Fibroblast of the aortic adventitia (primary cell): ENCODE measurements at places on chromosomes 13 and 19. TPM values are rescaled to one million over a fixed set of nuclear protein-coding genes. Genes with fewer than 3 reads are reported as not detected.

Gene JSRP1
- total RNA-seq: 0.27 and 0.74 TPM in 2 replicates

Gene KASH5
- total RNA-seq: not detected in 2 replicates

Gene ZNF667
- total RNA-seq: 3.1 and 8.9 TPM in 2 replicates

Gene KDELR1
- 23.7 and 140 TPM in 2 replicates for total RNA-seq

Gene ZNF701
- total RNA-seq: 8.4 and 12.6 TPM in 2 replicates

Gene PTGIR
- 11.4 and 23.2 TPM in 2 replicates for total RNA-seq

Gene YJEFN3
- 0.45 and 1.4 TPM in 2 replicates for total RNA-seq

DNA sequence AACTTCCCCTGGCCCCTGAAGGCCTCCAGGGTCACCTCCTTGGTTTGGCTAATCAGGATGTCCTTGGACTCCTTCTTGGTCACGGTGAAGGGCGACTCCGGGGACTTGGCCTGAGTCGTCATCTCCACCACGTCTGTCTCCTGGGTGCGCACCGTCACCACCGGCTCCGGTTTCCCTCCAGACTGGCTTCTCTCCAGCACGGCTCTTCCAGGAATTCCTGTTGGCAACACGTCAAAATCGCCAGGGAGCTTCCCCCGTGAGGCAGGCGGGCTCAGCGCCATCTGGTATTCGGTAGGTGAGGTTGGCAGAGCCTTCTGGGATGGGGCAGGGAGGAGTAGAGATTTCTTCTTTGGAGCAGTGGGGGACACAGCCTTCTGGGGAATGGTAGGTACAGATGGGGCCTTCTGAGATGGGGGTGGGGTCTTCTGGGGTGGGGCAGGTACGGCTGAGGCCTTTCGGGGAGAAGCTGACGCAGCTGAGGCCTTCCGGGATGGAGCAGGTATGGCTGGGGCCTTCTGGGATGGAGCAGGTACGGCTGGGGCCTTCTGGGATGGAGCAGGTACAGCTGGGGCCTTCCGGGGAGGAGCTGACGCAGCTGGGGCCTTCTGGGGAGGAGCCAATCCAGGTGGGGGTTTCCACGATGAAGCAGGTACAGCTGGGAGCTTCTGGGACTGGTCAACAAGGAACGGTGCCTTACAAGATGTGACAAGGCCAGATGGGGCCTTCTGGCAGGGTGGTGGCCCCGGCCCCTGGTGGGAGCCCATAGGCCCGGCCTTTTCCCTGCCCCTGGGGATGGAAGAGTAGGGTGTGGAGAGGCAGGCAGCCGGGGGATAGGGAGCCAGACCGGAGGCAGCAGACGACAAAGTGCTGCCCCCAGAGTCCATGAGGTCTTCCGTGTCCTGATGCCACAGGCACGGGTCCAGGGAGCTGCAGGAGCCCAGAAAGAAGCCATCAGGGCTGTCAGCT, 3.8 kb downstream of the GARIN5B start:
- no peak for DNase-seq

DNA sequence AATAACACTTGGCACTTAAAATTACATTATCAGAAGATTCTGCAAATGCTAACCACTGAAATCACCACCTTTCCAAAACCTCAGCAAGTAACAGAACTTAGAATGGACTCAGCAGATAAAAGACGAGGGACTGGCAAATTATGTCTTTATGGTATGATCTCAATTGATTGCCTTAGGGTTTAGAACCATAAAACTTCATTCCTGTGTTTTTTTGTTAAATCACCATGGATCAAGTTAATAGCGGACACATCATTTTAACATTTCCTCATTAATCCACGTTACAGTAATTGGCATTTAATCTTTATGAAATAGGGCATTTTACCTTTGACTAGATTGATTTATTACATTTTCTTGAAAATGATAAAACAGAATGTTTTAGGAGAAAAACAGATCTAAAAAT, 2070.3 kb downstream of the PCDH9 start:
- no peak for DNase-seq

DNA sequence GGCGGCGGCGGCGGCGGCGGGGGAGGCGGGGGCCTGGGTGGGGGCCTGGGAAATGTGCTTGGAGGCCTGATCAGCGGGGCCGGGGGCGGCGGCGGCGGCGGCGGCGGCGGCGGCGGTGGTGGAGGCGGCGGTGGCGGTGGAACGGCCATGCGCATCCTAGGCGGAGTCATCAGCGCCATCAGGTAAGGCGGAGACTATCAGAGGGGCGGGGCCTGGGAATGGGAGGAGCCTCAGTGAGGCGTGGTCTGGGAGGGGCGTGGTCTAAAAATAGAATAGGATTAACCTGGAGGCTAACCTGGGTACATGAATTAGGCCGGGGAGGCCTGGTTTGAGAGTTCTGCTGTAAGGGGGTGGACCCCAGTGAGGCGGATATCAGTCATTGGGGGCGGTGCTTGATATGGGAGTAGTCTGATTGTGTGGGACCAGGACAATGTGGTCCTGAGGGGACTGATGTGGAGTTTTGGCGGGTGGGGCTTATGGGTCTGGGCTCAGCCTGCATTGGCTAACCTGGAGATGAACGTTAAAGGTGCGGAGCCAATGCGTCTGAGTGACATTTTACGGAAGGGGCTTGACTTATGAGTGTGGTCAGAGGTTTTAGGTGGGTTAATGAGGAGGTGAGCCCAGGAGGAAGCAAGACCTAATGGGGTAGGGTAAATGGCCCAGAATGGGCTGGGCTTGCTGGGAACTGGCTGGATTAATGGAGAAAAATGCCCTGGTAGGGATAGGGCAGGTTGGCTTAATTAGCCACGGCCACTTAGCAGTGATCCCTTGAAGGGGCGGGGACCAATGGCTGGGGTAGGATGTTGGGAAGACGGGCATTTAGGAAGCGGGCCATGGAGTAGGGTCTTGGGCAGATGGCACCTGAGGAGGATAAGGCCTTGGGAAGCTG, 1.4 kb downstream of the CAPNS1 start:
- peak; percentile 75 for DNase-seq

- no peak for DNase-seq
Observed at GRCh38 chr13:37290716-37291505, 185.4 kb upstream of the CSNK1A1L start.

- peak; percentile 48 for DNase-seq
Observed at GRCh38 chr13:27339299-27339698, 68.7 kb downstream of the RASL11A start.

DNA sequence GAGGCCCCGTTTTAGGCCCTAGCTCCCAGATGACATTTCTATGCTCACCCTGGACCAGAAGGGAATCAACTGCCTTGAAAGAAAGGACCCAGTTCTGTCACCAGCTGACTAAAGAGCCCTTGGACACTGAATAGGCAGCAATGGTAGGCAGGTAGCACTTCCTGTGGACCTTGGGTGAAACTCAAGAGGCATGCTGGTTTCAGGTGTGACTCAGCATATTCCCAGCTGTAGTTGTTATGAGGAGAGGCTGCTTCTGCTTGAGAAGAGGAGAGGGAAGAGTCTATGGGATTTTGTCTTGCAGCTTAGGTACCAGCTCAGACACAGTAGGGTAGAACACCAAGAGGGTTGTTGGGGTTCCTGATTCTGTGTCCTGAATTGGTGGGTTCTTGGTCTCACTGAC, 37.9 kb upstream of the HTR2A start:
- no peak for DNase-seq

- no peak for DNase-seq
Observed at GRCh38 chr13:41502673-41503072, 45.3 kb downstream of the RGCC start.

DNA sequence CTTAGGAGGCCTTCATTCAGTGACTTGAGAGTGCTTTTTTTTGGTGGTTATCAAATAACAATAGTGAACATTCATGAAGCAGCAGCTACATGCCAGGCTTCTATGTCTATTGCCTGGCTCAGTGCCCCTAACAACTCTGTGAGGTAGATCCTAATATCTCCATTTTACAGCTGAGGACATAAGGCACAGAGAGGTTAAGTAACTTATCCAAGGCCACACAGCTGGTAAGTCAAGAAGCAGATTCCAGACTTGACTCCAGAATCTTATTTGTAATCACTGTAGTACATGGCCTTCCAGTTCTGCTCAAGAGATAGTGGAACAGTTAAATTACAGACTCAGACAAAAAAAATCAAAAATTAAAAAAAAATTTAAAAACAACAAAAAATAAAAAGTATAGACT, 26.8 kb downstream of the CKM start:
- DNase-seq: no peak

GRCh38 chr13:65347420-65348030, 1882.6 kb downstream of the PCDH9 start:
- DNase-seq: no peak

- no peak for DNase-seq
Observed at GRCh38 chr13:60869941-60870613, 473.1 kb downstream of the TDRD3 start.

DNA sequence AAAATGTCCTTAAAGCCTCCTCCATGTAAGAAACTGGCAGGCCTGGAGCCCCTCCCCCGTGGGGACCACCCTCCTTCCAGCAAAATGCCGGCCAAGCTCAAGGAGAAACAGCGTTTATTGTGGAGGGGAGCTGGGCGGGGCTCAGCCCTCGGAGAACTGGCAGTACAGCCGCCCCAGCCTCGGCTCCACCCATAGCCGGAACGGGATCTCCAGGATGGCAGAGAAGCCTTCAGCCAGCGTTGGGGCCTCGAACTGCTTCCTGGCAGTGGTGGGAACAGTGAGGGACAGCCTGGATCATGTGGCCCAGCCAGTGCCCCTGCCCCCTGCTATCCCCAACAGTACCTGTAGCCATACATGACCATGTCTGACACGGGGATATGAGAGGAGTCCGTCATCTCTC, 6.3 kb downstream of the PNKP start:
- no peak for DNase-seq

DNA sequence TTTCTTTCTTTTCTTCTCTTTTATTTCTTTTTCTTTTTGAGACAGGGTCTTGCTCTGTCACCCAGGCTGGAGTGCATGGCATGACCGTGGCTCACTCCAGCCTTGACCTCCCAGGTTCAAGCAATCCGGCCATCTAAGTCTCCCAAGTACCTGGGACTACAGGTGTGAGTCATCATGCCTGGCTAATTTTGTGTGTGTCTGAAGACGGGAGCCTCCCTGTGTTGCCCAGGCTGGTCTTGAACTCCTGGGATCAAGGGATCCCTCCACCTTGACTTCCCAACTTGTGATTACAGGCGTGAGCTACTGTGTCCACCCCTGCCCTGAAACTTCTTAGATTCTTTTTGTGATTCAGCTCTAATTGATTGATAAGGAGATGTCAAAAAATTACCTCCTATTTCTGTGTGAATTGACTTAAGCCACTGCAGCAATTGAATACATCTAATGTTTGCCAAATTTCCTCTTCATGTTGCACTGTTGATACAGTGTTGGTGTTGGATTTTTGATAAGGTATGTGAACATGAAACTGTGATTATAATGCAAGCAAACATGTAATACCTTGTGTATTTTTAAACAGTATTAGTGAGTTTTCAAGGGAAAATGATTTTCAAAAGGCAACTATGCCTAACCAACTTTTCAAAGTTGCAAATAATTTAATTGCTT, 22.6 kb downstream of the KLF5 start:
- no peak for DNase-seq
